ENCODE measurements at places on chromosomes 4 and X. TPM values are rescaled to one million over a fixed set of nuclear protein-coding genes. Genes with fewer than 3 reads are reported as not detected.

- H3K4me3 ChIP-seq, result no peak overlapping the region
- no peak for DNase-seq
- no peak overlapping the region for H3K27ac ChIP-seq
- no peaks in the 10 kb centered on the region for H3K36me3 ChIP-seq
Observed at GRCh38 chrX:134186362-134187121, 50.4 kb upstream of the CCDC160 start.

- H3K27ac ChIP-seq, result no peak overlapping the region
- no peaks in the 10 kb centered on the region for H3K4me1 ChIP-seq
- no peak for DNase-seq
- H3K36me3 ChIP-seq, result no peaks in the 10 kb centered on the region
- H3K4me3 ChIP-seq, result no peak overlapping the region
Observed at GRCh38 chr4:100240008-100240407, 49.7 kb upstream of the DDIT4L start.

GRCh38 chr4:183348706-183349659 is 26.8 kb upstream of the CLDN24 start:
- H3K27ac ChIP-seq, result peak overlapping the region; percentile 18
- peaks cover 57% of the 10 kb centered on the region for H3K4me1 ChIP-seq
- no peaks in the 10 kb centered on the region for H3K36me3 ChIP-seq
- DNase-seq, result no peak
- H3K27me3 ChIP-seq, result no peaks in the 10 kb centered on the region

DNA sequence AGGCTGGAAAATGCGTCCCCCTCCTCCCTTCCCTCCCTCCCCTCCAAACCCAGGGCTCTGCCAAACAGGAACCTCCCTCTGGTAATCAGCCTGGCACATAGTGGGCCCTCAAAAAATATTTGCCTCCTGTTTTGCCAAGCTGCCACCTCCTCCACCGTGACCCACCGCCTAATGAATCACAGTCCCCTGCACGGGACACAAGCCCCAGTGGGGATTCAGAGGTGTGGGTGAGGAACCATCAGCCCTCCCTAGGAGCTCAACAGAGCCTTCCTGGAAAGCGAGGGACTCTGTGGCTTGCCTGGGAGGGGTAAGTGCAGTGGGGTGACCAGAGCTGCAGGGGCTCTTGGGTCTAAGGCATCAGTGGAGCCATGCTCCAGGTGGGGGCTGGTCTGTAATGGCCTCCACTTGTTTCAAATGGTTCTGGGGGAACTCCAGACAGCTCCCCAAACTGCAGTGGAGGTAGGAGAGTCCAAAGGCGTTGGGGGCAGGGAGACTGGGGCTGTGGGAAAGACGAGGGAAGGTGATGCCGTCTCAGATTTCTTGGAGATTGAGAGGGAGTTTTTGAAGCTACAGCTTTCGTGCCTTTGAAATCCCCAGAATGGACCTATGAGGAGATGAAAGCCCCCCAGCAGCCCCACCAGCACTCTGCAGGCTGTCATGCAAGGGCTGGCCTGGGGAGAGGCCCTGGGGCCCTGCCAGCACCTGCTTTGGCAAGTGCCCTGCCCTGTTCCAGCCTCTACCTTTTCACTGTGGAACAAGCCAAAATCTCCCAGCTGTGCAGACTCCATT is 1.0 kb upstream of the PPP2R2C start:
- H3K27me3 ChIP-seq, result peaks cover 85% of the 10 kb centered on the region
- H3K27ac ChIP-seq, result no peak overlapping the region
- no peak for DNase-seq
- H3K36me3 ChIP-seq, result no peaks in the 10 kb centered on the region

CYSLTR1 gene
- 0.76 TPM for total RNA-seq

SLC26A1 gene
- total RNA-seq, result not detected

RNF128 gene
- 9.5 TPM for total RNA-seq

GRCh38 chr4:1511441-1512041 is 105.3 kb upstream of the NKX1-1 start:
- DNase-seq, result no peak
- no peak overlapping the region for H3K27ac ChIP-seq
- H3K36me3 ChIP-seq, result no peaks in the 10 kb centered on the region
- H3K27me3 ChIP-seq, result peaks cover 80% of the 10 kb centered on the region
- H3K4me3 ChIP-seq, result peak overlapping the region; percentile 53
- H3K4me1 ChIP-seq, result peaks cover 13% of the 10 kb centered on the region

DNA sequence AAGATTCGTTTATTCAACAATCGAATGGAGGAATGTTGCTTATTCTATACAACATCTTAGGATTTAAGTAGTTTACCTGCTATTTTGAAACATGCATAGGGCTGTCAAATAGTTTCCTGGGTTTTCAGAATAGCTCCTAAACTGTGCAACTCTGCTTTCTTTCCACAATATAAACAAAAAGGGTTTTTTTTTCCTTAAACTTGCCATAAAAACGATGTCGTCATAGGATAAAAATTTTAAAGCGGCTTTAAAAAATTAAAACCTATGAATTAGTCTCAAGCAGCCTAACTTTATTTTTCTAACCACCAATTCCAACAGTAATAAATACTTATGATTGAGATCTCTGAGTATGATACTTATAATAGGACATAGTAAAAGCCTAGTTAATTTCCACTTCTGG is 21.6 kb upstream of the STIM2 start:
- no peaks in the 10 kb centered on the region for H3K27me3 ChIP-seq
- no peak overlapping the region for H3K27ac ChIP-seq
- H3K36me3 ChIP-seq, result no peaks in the 10 kb centered on the region
- no peaks in the 10 kb centered on the region for H3K4me1 ChIP-seq
- H3K4me3 ChIP-seq, result no peak overlapping the region
- no peak for DNase-seq

GRCh38 chr4:142933207-142933606 is 87.1 kb upstream of the INPP4B start:
- DNase-seq, result no peak
- H3K36me3 ChIP-seq, result no peaks in the 10 kb centered on the region
- H3K4me1 ChIP-seq, result no peaks in the 10 kb centered on the region
- no peak overlapping the region for H3K27ac ChIP-seq
- no peaks in the 10 kb centered on the region for H3K27me3 ChIP-seq

GRCh38 chrX:14930663-14931062 is 57.4 kb downstream of the MOSPD2 start:
- no peak for DNase-seq
- no peaks in the 10 kb centered on the region for H3K36me3 ChIP-seq
- H3K27ac ChIP-seq, result no peak overlapping the region
- no peaks in the 10 kb centered on the region for H3K4me1 ChIP-seq

MXRA5 gene
- 9.9 TPM for total RNA-seq

DNA sequence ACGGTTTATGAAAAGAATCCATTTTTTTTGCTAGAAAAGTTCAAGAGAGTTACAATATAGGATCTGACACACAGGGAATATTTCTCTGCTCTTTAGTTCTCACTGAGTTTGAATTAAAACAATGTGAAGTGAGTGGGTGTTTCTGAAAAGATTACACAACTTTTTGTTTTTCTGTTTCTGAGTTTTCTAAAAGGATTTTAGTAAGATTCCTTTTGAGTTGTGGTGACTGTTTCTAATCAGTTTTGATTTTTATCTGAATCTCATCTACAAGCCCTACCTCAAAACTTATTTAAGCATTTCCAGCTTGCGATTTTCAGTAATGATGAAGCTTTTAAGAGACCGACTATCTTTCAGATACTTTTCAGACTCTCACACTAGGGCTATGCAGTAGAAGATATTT is 141.7 kb downstream of the GPAT3 start:
- DNase-seq, result no peak
- H3K27me3 ChIP-seq, result no peaks in the 10 kb centered on the region
- no peaks in the 10 kb centered on the region for H3K36me3 ChIP-seq
- H3K4me1 ChIP-seq, result no peaks in the 10 kb centered on the region
- no peak overlapping the region for H3K27ac ChIP-seq

DNA sequence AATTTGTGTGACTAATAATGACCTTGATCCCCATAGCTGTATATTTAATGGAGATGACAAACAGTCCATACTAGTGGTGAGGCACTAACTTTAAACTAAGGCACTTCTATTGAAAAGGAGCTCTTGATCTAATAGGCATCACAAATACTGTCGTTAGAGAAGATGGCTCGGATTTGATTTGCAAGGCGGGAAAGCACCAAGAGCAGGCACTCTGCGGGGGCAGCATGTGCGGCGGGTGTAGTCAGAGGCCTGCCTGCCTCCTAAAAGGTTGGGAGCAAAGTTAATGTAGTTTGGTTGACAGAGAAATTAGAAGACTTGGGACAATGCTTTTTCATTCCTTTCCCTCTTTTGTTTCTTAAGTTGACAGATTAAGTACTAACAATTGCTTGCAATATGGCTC is 278.8 kb downstream of the CFAP299 start:
- H3K27ac ChIP-seq, result no peak overlapping the region
- H3K27me3 ChIP-seq, result no peaks in the 10 kb centered on the region
- no peaks in the 10 kb centered on the region for H3K4me1 ChIP-seq

GRCh38 chr4:54091637-54092404 is 8.1 kb upstream of the GSX2 start:
- H3K36me3 ChIP-seq, result no peaks in the 10 kb centered on the region
- H3K4me3 ChIP-seq, result peak overlapping the region; percentile 38
- H3K4me1 ChIP-seq, result peaks cover 12% of the 10 kb centered on the region
- peaks cover 21% of the 10 kb centered on the region for H3K27me3 ChIP-seq
- H3K27ac ChIP-seq, result no peak overlapping the region

- DNase-seq, result no peak
- H3K4me3 ChIP-seq, result no peak overlapping the region
- no peaks in the 10 kb centered on the region for H3K27me3 ChIP-seq
- no peaks in the 10 kb centered on the region for H3K4me1 ChIP-seq
Observed at GRCh38 chr4:124883632-124884031, 171.1 kb upstream of the ANKRD50 start.

- peaks cover 100% of the 10 kb centered on the region for H3K4me1 ChIP-seq
- no peak overlapping the region for H3K4me3 ChIP-seq
- H3K27me3 ChIP-seq, result peaks cover 19% of the 10 kb centered on the region
- H3K36me3 ChIP-seq, result no peaks in the 10 kb centered on the region
Observed at GRCh38 chrX:40087425-40088298, 10.1 kb downstream of the BCOR start.

DNA sequence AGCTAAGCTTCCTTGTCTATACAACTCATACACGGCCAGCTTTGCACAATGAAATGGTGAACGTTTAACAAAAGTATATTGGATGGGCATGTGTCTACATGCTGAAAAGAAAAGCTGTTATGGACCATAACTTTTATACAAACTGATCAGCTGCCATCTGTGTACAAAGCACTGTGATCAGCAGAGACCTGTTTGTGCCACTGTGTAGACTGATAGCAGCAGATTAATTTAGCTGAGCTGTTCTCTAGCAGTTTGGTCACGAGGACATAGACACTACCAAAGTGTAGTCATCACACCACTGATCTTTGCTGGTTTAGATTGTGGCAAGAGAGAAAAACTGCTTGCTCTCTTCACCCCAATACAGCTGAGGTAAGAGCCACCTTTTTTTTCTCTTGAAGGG is 124.5 kb downstream of the RAPGEF2 start:
- no peaks in the 10 kb centered on the region for H3K27me3 ChIP-seq
- DNase-seq, result no peak
- H3K4me1 ChIP-seq, result peaks cover 10% of the 10 kb centered on the region

PNMA6A gene
- total RNA-seq, result not detected

DNA sequence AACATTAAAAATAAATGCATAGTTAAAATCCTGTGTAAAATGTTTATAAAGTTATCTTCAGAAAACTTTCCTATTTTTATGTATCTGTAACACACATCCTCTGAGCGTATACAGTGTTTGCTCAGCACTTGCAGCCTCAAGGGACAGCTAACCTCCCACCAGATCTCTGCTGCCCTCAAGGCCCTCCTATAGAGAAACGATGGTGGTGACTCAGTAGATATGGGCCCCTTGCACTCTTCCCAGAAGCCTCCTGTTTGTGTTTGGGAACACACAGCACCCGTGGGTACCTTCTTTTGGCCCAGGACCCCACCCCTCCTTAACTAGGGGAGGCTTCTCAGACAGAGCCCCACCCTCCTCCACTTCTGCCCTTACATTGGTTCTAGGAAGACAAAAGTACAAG is 26.7 kb downstream of the PJA1 start:
- no peaks in the 10 kb centered on the region for H3K27me3 ChIP-seq
- H3K4me3 ChIP-seq, result no peak overlapping the region
- no peaks in the 10 kb centered on the region for H3K36me3 ChIP-seq
- peaks cover 15% of the 10 kb centered on the region for H3K4me1 ChIP-seq

MAGEC1 gene
- not detected for total RNA-seq

DNA sequence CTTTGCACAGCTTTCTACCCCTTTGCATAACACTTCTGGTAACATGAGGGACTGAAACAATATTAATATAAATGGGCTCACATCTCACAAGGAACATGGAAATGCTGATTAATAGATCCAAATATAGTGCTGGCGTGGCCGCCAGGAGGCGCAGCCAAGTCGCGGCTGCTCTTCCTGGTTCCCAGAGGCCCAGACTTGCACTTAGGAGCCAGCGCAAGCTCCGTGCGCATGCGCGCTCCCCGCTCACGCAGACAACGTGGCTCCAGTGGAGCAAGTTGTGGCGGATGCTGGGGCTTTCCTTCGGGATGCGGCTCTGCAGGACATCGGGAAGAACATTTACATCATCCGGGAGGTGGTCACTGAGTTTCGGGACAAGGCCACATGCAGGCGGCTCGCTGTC is 318.3 kb upstream of the SLC7A11 start:
- no peak overlapping the region for H3K27ac ChIP-seq
- no peak overlapping the region for H3K4me3 ChIP-seq
- H3K4me1 ChIP-seq, result no peaks in the 10 kb centered on the region
- H3K27me3 ChIP-seq, result no peaks in the 10 kb centered on the region
- no peaks in the 10 kb centered on the region for H3K36me3 ChIP-seq

H2AZ1 gene
- total RNA-seq, result 410 TPM

DNA sequence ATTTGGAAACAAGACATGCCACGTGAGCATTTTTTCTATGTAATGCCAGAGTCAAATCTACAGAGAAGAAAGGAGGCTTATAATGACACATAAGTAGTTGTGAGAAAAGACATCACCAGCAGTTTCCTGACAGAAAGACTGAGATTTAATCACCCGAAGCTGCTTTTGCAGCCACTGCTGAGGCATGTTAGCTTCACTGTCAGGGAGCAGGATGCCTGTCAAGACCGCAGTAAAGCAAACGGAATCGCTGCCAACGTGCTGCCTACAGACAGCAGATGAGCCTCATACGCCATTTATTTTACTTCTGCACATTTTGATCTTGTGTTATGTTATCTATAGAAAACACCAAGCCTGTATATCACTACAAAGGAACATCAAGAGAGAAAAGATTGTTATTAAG is 68.7 kb upstream of the NDST3 start:
- H3K4me3 ChIP-seq, result no peak overlapping the region

PLAC8 gene
- 130 TPM for total RNA-seq

DNA sequence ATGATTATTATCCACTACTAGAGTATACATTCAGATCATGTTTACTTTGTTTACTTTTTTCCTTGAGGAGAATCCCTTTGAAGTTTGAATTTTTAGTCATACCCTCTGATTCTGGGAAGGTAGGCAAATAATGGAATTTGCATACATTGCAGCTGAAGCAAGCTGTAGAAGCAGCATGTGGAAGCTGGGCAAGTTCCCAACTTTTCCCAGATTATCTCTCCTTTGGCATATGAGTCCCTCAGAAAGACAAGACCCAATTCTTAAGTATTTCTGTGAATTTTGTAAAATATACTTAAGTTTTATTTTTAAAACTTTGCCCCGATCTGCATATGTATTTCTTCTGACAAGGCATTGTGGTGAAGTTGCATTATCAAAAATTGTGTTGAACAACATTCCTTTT is 94.9 kb downstream of the CNKSR2 start:
- no peaks in the 10 kb centered on the region for H3K4me1 ChIP-seq
- no peaks in the 10 kb centered on the region for H3K27me3 ChIP-seq
- DNase-seq, result no peak

EPGN gene
- total RNA-seq, result 57.5 TPM
